HuH-7 (cell line): ENCODE measurements at places on chromosomes 2 and 18.
A peak's percentile ranks its signal among the peaks of the same experiment; 100 is the strongest.

- no peak for DNase-seq
Measured at GRCh38 chr2:51424418-51424817, 392.5 kb upstream of the NRXN1 start.

DNA sequence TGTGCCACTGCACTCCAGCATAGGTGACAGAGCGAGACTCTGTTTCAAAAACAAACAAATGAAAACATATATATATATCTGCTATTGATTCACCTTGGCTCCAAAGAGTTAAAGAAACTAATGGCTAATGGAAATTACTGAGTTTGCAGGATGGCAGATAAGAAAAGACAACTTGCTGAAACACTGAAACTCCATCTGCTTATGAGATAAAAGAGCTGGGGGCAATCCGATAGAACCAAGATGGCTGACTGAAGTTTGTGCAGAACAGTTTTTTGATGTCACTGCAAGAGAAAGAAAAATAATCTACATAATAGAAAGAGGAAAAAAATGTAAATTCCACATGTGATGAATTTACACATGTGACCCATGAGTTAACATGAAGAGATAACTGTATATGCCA is 88.2 kb downstream of the LRATD1 start:
- DNase-seq, result no peak

- no peak for DNase-seq
Measured at GRCh38 chr2:219483451-219484342, 15.0 kb upstream of the GMPPA start.

- DNase-seq, result no peak
Measured at GRCh38 chr2:101864426-101864825, 127.3 kb upstream of the IL1R2 start.

DNA sequence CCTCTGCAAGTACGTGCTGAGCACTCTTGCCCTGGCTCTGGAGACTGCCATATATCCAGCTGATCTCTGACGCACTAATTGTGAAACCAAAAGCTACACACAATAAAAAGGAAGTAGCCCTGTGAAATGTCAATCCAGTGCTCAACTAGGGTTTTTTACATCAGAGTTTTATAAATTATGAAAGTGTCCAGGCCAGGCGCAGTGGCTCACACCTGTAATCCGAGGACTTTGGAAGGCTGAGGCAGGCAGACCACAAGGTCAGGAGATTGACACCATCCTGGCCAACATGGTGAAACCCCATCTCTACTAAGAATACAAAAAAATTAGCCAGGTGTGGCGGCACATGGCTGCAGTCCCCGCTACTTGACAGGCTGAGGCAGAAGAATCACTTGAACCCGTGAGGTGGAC is 24.5 kb upstream of the PEX13 start:
- DNase-seq, result no peak

- no peak for DNase-seq
Measured at GRCh38 chr2:10128420-10128819, 5.9 kb downstream of the RRM2 start.

DNA sequence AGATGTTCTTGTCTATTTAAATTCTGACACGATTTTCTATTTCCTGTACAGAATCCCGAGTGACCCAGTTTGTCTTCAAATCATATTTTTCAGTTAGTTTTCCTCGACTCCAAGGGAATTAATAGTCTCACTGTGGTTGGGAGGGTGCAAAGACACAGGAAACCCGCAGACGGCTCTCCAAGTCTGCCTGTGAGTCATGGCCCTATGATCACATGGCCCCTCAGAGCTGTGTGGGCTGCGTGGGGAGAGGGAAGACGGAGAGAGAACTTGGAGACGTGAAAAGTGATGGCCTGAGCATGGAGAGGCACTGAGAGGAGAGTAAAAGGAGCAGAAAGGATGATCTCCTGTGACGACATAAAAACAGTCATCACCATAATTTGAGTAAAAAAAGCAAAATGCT is 989.9 kb downstream of the DCDC2C start:
- DNase-seq, result no peak

- DNase-seq, result no peak
Measured at GRCh38 chr2:172279813-172280212, 147.6 kb upstream of the ITGA6 start.

GRCh38 chr2:51350100-51350499 is 318.2 kb upstream of the NRXN1 start:
- DNase-seq, result no peak

DNA sequence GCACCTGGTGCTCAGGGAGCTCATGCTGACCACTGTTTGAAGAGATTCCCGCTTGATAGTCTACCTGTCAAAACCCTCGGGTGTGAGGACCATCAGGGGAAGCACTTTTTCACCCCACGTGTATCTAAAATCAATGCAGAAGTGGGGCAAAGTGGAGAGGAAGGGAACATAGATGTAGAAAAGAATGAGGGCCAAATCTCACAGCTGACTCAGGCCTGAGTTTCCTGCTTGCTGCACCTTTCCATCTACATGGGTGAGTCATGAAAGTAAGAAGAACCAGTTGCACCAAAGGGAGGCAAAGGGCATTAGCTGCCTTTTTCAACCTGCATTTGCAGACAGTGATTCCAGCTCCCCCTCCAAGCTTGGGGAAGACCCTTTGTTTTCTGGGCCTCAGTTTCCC is 100.2 kb upstream of the MYCN start:
- no peak for DNase-seq

GRCh38 chr2:125870264-125870663 is 785.7 kb upstream of the GYPC start:
- no peak for DNase-seq

DNA sequence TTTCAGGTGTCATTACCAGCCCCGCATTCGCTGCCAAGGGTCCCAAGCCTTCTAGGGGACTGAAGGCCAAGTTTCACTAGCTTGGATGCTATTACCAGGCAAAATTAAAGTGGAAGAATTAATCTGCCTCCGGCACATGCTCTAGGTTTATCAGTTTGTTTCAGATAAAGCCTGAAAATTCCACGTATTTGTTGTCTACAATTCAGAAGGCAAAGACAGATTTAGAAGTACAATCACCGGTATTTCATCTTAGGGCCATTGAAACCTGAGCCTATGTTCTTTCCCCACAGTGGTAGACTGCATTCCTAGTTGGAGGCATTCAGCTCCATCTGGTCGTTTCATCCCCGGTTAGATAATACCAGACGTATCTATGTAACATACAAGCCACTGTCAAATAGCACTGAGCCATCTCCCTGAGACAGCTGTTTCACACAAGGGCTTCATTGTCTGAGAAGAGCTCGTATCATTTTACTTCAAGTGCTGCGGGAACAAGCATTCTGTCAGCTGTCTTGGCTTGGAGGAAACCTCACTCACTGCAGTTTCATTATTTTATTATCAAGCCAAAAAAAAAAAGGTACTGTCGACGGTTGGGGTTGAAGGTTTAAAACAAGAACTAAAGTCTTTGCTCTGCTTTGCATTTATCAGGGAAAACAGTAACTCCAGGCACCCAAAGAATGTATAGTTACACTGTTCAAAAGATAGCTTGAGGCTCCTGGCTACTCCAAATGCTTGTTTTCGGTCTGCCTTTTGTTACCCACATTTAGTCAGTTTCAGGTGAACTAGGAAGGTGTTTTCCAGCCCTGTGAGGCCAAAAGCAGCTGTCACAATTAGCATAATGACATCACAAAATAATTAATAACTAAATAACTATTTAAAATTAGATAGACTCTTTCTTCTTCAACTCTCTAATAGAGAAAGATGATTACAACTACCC is 76.7 kb downstream of the TGIF1 start:
- peak; percentile 38 for DNase-seq

DNA sequence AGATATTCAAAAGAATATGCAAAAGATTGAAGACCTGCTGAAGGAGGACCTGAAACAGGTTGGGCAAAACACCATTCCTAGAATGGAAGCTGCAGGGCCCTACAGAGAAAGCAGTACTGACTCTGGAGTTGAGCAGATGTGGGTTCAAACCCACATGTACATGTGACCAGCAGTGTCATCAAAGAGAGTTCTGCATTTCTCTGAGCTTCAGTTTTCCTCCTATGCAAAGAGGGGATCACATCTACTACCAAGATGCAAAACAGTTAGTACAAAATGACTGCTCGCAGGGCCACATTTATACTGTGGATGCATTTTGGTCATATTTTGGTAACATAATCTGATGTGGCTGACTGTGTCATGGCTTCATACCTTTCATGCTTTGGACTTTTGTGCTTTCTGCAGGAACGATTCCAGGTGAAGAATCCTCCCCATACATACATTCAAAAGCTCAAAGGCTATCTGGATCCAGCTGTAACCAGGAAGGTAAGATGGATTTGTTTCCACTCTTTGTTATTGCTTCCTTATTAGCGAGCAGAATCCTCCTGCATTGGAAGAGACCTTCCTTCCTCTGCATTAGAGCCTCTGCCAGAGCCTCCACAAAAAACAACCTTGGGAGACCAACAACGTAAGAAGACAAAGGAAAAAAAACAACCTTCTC is 174.8 kb downstream of the PRPF40A start:
- DNase-seq, result no peak

DNA sequence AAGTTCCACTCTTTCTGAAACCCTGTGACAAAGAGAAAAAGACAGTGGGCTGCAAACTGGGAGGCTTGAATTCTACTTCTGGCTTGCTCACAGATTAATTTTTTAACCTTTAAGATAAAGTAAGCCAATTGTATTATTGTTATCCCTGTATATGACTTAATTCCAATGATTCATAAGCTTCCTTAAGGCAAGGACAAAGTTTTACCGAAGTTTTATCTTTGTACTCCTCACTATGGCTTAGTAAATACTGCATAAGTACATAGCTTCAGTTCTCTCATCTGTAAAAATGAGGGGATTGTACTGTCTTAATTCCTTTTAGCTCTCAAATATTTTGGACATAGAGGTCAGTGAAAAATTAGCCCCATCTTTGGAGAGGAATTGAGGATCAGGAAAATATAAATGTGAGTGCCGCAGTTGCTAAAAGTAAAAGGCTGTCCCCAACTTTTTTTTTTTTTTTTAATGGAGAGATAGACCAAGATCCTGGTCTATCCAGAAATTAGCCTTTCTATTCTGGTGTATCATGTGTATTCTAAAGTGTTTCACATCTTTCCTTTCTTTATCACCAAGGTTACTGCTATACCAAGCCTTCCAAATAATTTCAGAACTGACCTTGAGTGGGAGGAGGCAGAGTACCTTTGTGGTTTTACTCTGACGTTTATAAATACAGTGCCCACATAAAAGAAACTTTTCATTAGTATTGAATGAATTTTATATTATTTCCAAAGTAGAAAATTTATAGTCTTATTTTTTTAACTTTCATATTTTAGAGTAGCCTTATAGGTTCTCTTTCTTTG is 13.3 kb downstream of the RELCH start:
- DNase-seq, result no peak

DNA sequence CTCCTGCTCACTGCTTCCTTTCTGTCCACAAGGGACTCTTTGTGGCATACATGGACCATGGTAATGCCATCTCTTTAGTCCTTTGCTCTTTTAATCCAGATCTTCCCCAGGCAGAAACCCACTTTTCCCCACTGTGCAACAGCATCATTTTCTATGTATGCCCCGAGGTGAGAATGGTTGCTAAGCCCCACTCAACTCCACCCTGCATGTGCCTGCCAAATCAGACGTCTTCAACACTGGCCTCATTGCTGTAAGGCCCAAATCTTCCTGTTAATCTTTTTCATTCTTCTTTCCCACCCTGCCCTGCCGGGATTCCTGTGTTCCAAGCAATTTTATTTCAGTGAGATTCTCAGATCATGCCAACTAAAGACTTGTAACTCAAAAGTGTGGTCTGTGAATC is 328.4 kb downstream of the PAX3 start:
- DNase-seq, result no peak

- DNase-seq, result no peak
Measured at GRCh38 chr18:24543086-24543794, 82.8 kb downstream of the HRH4 start.

DNA sequence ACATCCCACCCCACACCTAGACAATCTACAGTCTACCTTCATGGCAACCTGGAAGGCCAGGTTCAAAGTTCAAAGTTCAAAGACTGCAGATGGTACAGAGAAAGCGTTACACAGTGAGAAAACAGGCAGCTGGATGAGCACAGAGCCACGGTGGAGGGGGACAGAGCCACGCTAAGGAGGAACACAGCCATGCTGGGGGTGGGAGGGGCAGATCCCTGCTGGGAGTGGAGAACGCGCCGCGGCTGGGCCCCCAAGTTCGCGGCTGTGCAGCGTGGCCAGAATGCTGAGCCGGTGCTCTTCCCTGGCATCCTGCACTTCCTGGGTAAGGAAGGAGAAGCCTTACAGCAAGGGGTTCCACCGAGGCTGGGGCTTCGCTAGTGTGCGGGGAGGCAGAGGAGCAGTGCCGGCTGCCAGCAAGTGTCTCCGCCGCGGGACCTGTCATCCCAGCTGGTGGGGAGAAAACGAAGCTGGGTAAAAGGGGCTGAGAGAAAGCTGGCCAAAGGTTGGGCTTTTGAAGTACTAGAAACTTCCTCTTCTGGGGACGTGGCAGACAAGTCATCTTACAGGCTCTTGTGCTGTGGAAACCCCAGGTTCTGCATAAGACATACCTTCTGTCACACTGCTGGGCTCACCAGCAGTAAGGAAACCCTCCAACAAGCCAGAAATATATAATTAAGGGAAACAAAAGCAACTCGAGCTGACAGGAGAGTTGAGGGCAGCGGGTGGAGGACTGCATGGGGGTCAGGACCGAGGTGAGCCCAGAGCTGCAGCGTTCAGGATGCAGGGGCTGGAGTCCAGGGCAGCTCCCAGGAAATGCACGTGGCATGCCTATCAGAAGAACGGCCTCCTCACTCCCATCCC is 115.5 kb downstream of the HDAC4 start:
- peak; percentile 57 for DNase-seq
